ENCODE measurements at places on chromosomes 5 and 9. TPM values are rescaled to one million over a fixed set of nuclear protein-coding genes. Genes with fewer than 3 reads are reported as not detected.

The LTC4S gene
- total RNA-seq: 7.6 TPM

The NEURL1B gene
- 28.8 TPM for total RNA-seq

The PHF24 gene
- total RNA-seq: 0.19 TPM

The AQP3 gene
- 16.3 TPM for total RNA-seq

The PCDHGA1 gene
- total RNA-seq: 2.7 TPM

The NUTM2F gene
- total RNA-seq: not detected

The SUSD3 gene
- total RNA-seq: 0.56 TPM

The TRIM52 gene
- 9.3 TPM for total RNA-seq

The SPINK6 gene
- total RNA-seq: not detected

The RFESD gene
- 5.1 TPM for total RNA-seq

The IRX1 gene
- 0.65 TPM for total RNA-seq

The NDUFA8 gene
- 294 TPM for total RNA-seq

The ORM2 gene
- total RNA-seq: not detected

The ZFP37 gene
- total RNA-seq: 1.0 TPM

The FBP2 gene
- total RNA-seq: 0.27 TPM

The SLC2A6 gene
- 2.9 TPM for total RNA-seq

The CACNA1B gene
- total RNA-seq: 0.46 TPM

The ACTBL2 gene
- total RNA-seq: not detected

The RNF180 gene
- 12.4 TPM for total RNA-seq

The GABBR2 gene
- 0.30 TPM for total RNA-seq

The SERF1B gene
- 28.5 TPM for total RNA-seq

The SLC6A3 gene
- not detected for total RNA-seq

The KIF24 gene
- total RNA-seq: 0.56 TPM

The STPG3 gene
- total RNA-seq: 1.3 TPM

The ELOVL7 gene
- total RNA-seq: 0.73 TPM

The NIPAL4 gene
- total RNA-seq: not detected

The ARHGEF37 gene
- total RNA-seq: 32.9 TPM

The CAMK2A gene
- 17.1 TPM for total RNA-seq

Measured in Right ventricle myocardium superior (tissue), 1 donor.